ENCODE measurements at places on chromosomes 13 and 19.

GRCh38 chr13:90154311-90154960 is 1193.1 kb upstream of the MIR17HG start:
- no peak for DNase-seq

GRCh38 chr19:38362076-38362945 is 12.1 kb upstream of the PSMD8 start:
- DNase-seq: no peak

- no peak for DNase-seq
Measured at GRCh38 chr13:46850214-46850613, 46.6 kb downstream of the HTR2A start.

- no peak for DNase-seq
Measured at GRCh38 chr13:92602560-92602959, 624.0 kb upstream of the GPC6 start.

GRCh38 chr13:21901811-21902708 is 231.2 kb downstream of the FGF9 start:
- DNase-seq: no peak

- DNase-seq: no peak
Measured at GRCh38 chr13:95193509-95194230, 107.6 kb downstream of the ABCC4 start.

DNA sequence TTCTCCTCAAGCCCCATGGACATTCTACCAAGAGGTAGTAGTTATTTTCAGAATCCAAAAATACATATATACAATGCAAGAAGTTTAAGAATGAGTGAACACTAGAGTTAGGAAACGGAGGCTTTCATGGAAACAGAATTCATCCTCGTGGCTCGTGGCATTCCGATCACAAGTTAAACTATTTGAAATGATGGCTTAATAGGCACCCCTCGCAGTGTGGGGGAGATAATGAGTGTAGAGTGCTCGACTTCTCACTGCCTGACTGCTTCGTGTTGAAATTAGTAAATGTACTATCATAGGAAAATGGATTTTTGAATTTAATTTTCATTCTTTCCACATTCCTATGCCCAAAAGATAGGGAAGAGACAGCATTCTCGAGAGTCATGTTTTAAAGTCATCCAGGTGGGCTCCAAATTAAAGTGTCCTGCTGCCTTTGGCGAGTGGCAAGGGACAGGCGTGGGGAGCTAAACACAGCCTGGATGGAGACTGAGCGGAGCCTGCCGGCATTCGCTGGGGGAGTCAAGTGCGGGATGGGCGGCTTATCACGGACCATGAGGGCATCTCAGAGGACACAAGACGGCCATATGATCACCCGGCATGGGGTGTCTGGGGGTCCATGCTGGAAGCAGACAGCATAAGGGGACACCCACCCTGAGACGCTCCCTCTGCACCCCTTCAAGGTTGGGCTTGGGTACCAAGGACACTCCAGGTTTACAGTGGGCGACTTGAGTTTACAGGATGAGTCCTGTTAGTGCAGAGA is 165.2 kb downstream of the TEX29 start:
- DNase-seq: no peak

DNA sequence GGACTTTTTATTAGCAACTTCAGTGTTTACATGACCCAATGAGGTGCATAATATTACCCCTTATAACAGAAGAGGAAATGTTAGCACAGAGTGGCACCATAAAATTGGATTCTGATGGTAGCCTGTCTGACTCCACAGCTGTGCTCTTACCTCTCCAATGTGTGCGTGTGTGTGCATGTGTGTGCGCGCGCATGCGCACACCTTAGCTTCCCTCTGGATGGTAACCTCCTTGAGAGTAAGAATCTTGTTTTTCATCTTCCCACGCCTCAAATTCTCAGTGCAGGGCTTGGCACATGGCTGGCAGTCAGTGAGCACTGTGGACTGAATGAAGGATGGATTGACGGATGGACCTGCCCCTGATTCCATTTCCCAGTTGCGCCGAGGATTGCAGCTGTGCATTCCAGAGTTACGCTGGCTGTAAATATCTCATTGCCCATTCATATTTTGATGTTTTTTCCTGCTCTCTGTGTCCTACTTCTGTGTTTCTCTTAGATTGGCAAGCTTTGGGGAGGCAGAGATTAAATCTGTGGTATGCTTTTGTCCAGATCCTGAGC is 99.2 kb upstream of the WASF3 start:
- DNase-seq: no peak

DNA sequence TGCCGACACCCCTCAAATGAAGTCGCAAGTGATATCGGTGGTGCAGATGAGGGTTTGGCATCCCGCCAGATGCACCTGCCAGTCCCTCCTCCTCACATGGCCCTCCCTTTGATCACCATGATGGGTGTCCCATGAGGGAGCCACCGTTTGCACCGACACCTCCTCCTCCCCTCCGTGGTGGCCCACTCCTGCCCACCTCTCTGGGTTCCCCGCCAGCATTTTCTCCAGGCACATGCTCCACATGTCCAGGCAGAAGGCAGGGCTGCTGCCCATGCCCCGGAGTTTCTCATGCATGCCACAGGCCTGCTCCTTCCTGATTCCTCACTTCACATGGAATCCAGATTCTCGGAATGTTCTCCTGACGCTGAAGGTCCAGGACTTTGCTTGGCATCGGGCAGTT is 49.3 kb downstream of the COL4A2 start:
- no peak for DNase-seq

- no peak for DNase-seq
Measured at GRCh38 chr19:49896863-49897621, at the start of gene IL4I1. Gene IL4I1, minus strand, starts transcription at chr19:49896887. Its CDS starts 727 bp downstream, at chr19:49896160.

- no peak for DNase-seq
Measured at GRCh38 chr19:18586306-18586705, 2.3 kb upstream of the REX1BD start.

- no peak for DNase-seq
Measured at GRCh38 chr19:2215281-2215751, 20.8 kb downstream of the PLEKHJ1 start.

DNA sequence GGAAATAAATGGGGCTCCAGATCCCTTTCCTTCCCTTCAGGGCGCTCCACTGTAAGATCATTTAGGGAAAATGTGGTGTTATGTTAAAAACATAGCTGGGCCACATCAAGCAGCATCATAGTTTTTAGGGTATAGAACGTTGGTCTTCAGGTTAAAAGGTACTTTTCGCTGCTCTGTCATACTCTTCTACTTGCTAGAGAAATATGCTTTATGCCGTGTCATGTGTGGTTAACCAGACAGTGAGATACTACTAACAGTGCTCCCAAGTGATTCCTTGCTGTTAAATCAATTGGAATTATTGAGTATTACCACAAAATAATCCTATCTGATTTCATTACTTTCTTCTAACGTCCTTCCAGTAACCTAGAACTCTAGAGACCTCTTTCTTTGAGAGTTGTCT is 1.1 kb upstream of the NDFIP2 start:
- DNase-seq: no peak

DNA sequence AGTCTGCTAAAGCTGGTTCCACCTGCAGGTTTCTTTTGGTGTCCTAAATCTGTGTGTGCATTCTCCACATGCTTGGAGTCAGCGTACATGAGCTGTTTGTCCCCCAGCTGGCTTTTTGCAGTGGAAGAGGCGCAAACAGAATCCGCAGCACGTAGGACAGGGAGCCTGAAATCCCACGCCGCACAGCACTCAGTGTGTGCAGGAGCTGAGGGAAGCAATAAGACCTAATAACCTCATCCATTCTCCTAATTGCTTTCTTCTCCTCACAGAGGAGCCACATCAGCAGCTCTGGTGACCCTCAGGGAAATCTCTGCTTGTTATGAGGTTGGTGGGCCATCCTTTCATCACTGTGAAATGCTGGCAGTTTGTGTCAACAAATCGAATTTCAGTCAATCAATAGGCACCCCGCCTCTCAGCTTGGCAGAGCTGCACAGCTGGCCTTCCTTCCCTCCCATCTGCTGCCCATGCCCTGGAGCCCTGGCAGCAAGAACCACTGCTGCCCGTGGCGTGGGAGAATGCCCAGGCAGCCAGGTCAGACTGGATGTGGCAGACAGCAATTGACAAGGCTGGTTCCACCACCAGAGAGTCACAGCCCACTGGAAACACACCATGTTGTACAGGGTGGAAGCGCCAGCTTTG is 136.7 kb downstream of the ZDHHC20 start:
- no peak for DNase-seq

GRCh38 chr13:42181381-42181953 is 90.5 kb upstream of the AKAP11 start:
- DNase-seq: no peak

GRCh38 chr13:100502446-100502845 is 86.1 kb downstream of the GGACT start:
- no peak for DNase-seq

DNA sequence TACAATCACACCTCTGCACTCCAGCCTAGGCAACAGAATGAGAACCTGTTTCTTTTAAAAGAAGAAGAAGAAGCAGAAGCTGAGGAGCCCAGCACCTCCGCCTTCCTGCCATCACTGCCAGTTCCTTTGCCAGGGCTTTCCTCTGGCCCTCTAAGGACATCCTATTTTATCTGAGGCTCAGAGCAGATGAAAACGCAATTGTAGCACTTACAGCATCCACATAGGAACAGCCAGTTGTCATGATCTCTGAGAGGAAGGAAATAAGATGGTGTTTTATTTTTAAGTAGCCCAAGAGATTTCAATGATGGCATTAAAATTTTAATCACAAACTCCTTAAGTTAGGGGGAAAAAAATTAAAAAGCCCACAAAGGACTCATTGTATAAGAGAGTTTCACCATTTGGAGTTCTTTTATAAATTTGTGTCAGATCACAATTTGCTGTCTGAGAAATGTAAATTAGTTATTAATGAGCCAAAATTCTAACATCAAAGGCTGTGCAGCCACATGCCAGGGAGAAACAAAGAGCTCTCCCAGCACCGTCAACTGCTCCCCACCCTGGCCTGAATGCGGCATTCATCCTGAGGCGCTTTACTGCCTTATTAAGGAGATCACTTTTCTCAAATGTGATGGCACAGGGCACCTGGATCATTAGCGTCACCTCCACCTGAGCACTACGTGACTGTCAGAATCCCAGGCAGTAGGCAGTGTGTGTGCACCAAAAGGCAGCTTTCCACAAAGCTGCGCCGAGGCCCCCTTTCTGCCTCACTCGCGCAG is 393.0 kb downstream of the FOXO1 start:
- DNase-seq: no peak

GRCh38 chr13:25766576-25766975 is 285.2 kb downstream of the SHISA2 start:
- no peak for DNase-seq

DNA sequence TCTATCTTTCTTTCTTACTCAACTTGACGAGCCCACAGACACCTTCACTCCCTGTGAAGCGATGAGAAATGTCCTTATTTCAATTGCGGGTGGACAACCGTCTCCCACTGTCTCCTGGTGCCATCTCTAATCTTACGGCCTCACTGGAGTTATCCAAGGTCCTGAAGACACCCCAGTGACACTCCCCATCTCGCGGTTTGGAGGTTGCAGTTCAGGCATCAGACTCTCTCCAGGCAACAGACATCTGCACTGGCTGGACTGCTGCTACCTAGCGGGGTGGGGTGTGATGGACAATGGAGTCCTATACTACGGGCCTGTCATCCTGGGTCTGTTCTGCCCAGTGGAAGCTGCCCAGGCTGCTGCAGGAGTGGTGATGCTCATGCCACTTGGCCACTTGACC is 18.3 kb upstream of the IRS2 start:
- no peak for DNase-seq

GRCh38 chr19:3982701-3983541 is 2.3 kb downstream of the EEF2 start:
- no peak for DNase-seq

DNA sequence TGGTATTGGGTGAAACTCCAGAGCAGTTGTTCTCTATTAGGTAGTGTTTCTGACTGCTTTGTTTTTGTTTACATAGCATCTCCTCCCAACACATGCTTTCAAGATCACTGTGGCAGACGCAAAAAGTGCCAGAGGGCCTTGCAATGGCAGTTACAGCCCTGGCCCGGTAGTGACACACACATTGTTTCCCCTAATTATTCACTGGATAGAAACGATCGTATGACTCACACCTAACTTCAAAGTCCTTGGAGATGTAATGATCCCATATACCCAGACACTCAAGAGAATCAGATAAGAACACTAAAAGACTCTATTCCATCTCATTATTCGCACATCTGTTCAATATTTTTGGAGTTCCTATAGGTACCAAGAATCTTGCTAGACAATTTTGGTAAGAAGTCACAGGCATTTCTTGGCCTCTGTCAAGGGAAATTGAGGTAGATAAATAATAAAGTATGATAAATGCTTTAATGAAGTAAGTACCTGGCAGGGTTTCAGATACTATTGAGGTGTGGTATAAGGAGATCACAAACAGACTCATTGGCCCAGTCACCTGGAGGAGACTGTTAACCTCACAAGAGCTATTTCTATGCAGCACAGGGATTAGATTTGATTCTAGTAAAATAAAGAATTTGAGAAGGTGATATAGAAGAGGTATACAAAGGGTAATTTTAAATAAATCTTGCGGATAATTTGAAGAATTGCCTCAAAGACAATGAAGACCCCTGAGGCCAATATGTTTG is 485.3 kb downstream of the SLITRK6 start:
- DNase-seq: no peak
